Activated B cell treated with CpG ODN at 0.5 μM for 24 hours (primary cell): ENCODE measurements at places on chromosomes 7 and 10. TPM values are rescaled to one million over a fixed set of nuclear protein-coding genes. Genes with fewer than 3 reads are reported as not detected.

- DNase-seq = no peak
These were observed 38.5 kb upstream of the EXOC6 start for GRCh38 chr10:92809840-92810239.

GRCh38 chr7:128174386-128174785, 66.7 kb upstream of the LEP start:
- no peak for DNase-seq

GRCh38 chr7:114821030-114821900, 100.6 kb upstream of the MDFIC start:
- DNase-seq = no peak

GRCh38 chr10:107727767-107728317, 563.3 kb upstream of the SORCS1 start:
- DNase-seq = no peak

- no peak for DNase-seq
These were observed 577.5 kb upstream of the SORCS1 start for GRCh38 chr10:107741971-107742370.

GRCh38 chr7:43559171-43559945, 23.6 kb upstream of the STK17A start:
- DNase-seq = no peak

Gene HOXA3
- total RNA-seq = not detected in 2 replicates

GRCh38 chr7:110889335-110889734, 201.6 kb upstream of the LRRN3 start:
- DNase-seq = no peak
